Transverse colon (tissue), 4 donors: ENCODE measurements at places on chromosomes 1 and 21. TPM values are rescaled to one million over a fixed set of nuclear protein-coding genes. Genes with fewer than 3 reads are reported as not detected.

SAMSN1 gene
- 1.6 TPM for total RNA-seq

PLA2G2D gene
- total RNA-seq: not detected

RASAL2 gene
- 26.1 TPM for total RNA-seq

PKNOX1 gene
- total RNA-seq: 37.0 TPM

USP33 gene
- 50.9 TPM for total RNA-seq

SPATA45 gene
- total RNA-seq: not detected
